Left ventricle myocardium inferior (tissue), 1 donor: ENCODE measurements at places on chromosomes 2 and 18. TPM values are rescaled to one million over a fixed set of nuclear protein-coding genes. Genes with fewer than 3 reads are reported as not detected.

ESPNL gene
- not detected for total RNA-seq

MDH1 gene
- total RNA-seq = 1,481 TPM

GRB14 gene
- total RNA-seq = 39.3 TPM

LRRC30 gene
- not detected for total RNA-seq

DRC1 gene
- not detected for total RNA-seq

PID1 gene
- total RNA-seq = 7.8 TPM

CYTIP gene
- total RNA-seq = 0.82 TPM

M1AP gene
- total RNA-seq = not detected

- peak overlapping the region; percentile 21 for H3K27ac ChIP-seq
- peaks cover 64% of the 10 kb centered on the region for H3K4me1 ChIP-seq
- no peaks in the 10 kb centered on the region for H3K27me3 ChIP-seq
- H3K36me3 ChIP-seq = no peaks in the 10 kb centered on the region
- no peak overlapping the region for H3K4me3 ChIP-seq
Measured at GRCh38 chr2:98460573-98461497, 16.2 kb downstream of the INPP4A start.

DNA sequence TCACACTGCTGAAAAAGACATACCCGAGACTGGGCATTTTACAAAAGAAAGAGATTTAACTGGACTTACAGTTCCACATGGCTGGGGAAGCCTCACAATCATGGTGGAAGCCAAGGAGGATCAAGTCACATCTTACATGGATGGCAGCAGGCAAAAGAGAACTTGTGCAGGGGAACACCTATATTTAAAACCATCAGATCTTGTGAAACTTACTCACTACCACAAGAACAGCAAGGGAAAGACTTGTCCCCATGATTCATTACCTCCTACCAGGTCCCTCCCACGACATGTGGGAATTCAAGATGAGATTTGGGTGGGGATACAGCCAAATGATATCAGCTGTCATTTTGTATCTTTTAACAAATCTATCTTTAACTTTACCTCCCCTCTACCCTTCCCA, 251.1 kb upstream of the RASGRP3 start:
- H3K36me3 ChIP-seq = peaks cover 8% of the 10 kb centered on the region
- DNase-seq = no peak
- H3K4me3 ChIP-seq = no peak overlapping the region
- no peaks in the 10 kb centered on the region for H3K27me3 ChIP-seq
- no peak overlapping the region for H3K27ac ChIP-seq

DNA sequence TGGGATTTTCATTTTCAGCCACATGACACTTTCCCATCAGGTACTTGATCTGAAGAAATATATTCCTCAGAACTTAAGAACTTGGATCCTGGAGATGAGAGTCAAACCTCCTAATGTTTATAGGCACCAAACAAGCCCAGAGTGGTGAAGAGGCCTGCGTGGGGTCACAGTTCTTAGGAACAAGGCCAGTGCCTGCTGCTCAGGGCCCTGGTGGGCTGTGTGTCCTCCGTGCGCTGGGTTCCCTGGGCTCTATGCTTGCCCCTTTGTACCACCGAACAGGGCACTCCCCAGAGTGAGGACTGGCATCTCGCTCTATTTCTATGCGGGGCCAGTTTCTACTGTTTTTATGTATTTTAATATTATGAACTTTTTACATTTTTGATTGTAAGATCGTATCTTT, 76.0 kb upstream of the RBM44 start:
- H3K36me3 ChIP-seq = no peaks in the 10 kb centered on the region
- DNase-seq = no peak
- H3K4me3 ChIP-seq = no peak overlapping the region
- peaks cover 82% of the 10 kb centered on the region for H3K4me1 ChIP-seq
- peak overlapping the region; percentile 10 for H3K27ac ChIP-seq

- H3K4me1 ChIP-seq = no peaks in the 10 kb centered on the region
- H3K36me3 ChIP-seq = no peaks in the 10 kb centered on the region
- DNase-seq = no peak
- H3K27ac ChIP-seq = no peak overlapping the region
- H3K4me3 ChIP-seq = no peak overlapping the region
Measured at GRCh38 chr2:192725991-192726390, 531.3 kb upstream of the TMEFF2 start.

DNA sequence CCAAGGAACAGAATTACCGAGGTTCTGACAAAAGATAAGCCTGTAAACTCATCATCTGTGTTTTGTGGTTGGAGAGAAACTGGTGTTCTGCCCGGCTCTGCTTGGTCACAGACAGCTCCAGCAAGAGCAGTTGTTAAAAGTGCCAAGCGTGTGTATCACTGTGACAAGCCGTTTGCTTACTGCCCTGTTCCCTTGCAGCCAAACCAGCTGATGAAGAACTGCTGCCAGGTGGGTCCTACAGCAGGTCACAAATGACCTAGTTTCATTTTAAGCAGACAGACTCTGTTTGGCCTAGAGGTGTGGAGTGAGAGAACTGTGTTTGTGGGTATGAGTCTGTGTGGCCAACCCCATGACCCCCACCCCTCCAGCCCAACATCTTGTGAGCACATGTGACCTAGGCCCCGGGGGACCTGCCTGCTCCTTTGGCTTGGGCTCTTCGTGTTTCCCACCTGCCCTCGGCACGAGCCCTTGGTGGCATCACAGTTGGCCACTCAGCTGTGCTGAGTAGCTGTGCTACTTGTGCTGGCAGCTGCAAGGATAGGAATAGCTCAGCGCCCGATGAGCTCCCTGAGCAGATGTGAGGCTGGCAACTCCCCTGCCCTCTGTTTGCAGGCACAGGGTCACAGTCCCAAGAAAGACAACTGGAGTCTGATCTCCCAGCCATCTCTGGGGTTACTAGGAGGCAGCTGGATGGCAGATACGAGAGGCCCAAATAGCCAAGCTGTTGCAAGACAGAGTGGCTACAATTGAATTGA, 9.7 kb downstream of the OXER1 start:
- peaks cover 5% of the 10 kb centered on the region for H3K36me3 ChIP-seq
- no peak for DNase-seq
- H3K27me3 ChIP-seq = no peaks in the 10 kb centered on the region
- H3K4me1 ChIP-seq = peaks cover 28% of the 10 kb centered on the region
- H3K4me3 ChIP-seq = no peak overlapping the region
- peak overlapping the region; percentile 65 for H3K27ac ChIP-seq

DNA sequence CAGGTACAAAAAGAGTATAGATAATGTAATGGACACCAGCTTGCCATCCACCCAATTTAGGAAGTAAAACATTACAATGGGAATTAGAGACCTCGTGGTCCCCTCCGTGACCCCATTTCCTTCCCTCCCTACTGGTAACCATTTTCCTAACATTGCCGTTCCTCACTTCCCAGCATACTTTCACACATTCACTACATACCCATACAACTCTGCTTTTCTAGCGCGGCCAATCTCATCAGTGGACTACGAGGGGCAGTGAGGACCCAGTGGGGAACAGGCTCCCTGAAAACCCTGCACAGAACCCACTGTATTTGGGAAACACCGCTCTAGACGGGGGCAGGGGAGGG, 1.1 kb downstream of the ENOSF1 start:
- DNase-seq = no peak
- H3K36me3 ChIP-seq = no peaks in the 10 kb centered on the region
- H3K27me3 ChIP-seq = no peaks in the 10 kb centered on the region
- H3K4me3 ChIP-seq = peak overlapping the region; percentile 75
- peaks cover 34% of the 10 kb centered on the region for H3K4me1 ChIP-seq

GRCh38 chr2:11753886-11754699, 7.7 kb downstream of the LPIN1 start:
- no peak for DNase-seq
- H3K4me3 ChIP-seq = peak overlapping the region; percentile 34
- no peaks in the 10 kb centered on the region for H3K27me3 ChIP-seq
- no peaks in the 10 kb centered on the region for H3K36me3 ChIP-seq
- H3K27ac ChIP-seq = peak overlapping the region; percentile 61

- H3K4me1 ChIP-seq = no peaks in the 10 kb centered on the region
- H3K27ac ChIP-seq = no peak overlapping the region
- H3K27me3 ChIP-seq = no peaks in the 10 kb centered on the region
Measured at GRCh38 chr2:19982268-19982667, 7.6 kb downstream of the WDR35 start.

- H3K27me3 ChIP-seq = peaks cover 59% of the 10 kb centered on the region
- no peaks in the 10 kb centered on the region for H3K4me1 ChIP-seq
- DNase-seq = no peak
- H3K27ac ChIP-seq = no peak overlapping the region
Measured at GRCh38 chr18:75437979-75438378, 10.5 kb upstream of the SMIM21 start.

- H3K27me3 ChIP-seq = no peaks in the 10 kb centered on the region
- H3K27ac ChIP-seq = no peak overlapping the region
- H3K36me3 ChIP-seq = no peaks in the 10 kb centered on the region
- H3K4me3 ChIP-seq = no peak overlapping the region
Measured at GRCh38 chr18:71849407-71849806, 694.7 kb downstream of the CBLN2 start.

- H3K36me3 ChIP-seq = no peaks in the 10 kb centered on the region
- peak overlapping the region; percentile 4 for H3K4me3 ChIP-seq
- no peak for DNase-seq
Measured at GRCh38 chr2:96534141-96534540, 2.4 kb upstream of the ARID5A start.
